ENCODE measurements at places on chromosomes 1 and 21.

DNA sequence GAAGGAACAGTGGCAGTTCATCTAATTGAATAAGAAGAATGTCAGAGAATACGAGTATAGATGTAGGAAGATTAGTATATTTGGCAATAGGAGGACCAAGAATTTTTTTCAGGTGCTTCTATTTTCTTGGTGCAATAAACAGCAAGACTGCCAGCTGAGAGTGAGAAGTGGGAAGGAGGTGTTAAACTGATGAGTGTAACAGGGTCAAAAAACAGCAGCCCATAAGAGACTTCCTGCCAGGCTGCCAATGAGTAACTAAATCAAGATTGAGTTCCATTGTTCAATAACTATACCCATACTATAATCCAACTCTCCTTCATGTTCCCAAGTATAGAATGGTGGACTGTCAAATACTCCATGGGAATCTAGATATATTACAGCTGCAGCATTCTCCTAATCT lies 28.7 kb downstream of the LYST start:
- DNase-seq: no peak

GRCh38 chr1:63787875-63788274 lies 14.1 kb downstream of the ROR1 start:
- no peak for DNase-seq

GRCh38 chr21:44024257-44024656 lies 12.1 kb downstream of the TRAPPC10 start:
- DNase-seq: no peak

- no peak for DNase-seq
Measured at GRCh38 chr1:199646761-199647160, 380.7 kb upstream of the NR5A2 start.

DNA sequence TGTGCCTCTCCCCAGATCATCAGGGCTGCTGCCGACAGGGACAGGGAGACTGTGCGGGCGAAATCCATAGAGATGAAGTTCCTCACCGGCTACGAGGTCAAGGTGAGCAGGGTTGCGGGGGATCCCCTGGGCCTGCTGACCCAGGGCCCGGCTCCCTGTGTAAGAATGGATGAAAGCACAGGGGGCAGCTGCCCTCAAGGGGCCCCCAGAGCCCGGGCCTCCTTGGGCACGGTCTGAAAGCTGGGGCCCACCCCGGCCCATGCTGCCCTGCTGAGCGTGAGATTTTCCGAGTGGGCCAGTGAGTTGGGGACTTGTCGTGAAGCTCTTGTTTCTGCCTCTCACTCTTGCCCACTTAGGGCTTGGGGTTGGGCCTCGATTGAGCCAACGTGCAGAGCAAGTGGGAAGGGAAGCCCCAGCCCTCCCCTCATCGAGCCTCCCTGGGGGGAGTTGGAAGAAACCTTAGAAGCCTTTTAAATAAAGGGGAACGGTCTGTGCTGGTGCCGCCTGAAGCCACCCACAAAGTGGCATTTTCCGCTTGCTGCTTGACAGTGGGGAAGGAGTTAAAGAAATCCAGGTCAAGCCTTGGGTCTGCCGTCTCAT lies 45.2 kb downstream of the COQ8A start:
- DNase-seq: no peak

- no peak for DNase-seq
Measured at GRCh38 chr1:180227861-180228647, 2.0 kb upstream of the LHX4 start.

- no peak for DNase-seq
Measured at GRCh38 chr1:119554183-119554582, 47.2 kb downstream of the HSD3B1 start.

DNA sequence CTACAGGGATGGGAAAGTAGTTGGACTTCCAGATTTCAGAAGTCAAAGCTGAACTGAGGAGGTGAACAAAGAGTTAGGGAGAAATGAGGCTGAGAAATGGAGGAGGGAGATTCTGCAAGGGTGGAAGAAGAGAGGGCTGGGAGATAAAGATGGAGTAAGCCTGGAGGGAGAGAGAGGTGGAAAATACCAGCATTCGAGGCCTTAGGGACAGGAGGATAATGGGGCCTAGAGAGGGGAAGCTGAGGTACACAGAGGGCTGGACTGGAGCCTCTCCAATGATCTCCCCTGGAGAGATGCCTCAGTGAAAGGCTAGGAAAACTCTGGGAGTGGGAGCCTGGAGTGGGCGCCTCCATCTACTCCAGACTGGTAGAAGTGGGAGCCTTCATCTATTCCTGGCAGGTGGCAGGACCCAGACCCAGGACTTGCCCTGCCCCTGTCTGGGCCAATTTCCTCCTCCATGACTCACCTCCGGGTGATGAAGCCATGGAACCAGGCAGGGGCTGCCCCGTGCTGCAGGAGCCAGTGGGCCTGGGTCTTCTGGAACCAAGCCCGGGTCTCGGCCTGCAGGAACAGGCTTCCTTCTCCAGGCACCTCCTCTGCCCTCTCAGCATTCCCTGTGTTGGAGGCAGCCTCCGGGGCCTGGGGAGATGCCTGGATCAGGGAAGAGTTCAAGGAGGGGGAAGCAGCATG lies 1.9 kb downstream of the SH2D2A start:
- no peak for DNase-seq

DNA sequence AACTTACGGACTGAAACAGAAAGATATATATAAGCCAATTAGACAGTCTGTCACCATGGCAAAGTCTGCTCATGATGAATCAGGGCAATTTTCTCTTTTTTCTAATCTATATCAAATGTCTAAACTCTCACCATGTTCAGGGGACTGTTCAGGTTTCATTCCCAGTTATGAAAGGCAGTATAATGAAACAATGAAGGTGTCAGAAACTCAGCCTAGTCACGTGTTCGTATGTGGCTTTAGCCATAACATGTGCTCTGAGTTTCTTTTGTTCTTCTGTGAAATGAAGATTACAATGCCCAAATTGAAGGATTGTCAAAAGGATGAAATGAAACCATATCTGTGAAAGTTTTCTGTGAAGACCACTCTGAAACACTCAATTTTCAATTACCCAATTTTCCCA lies 392.9 kb downstream of the DSCAM start:
- no peak for DNase-seq

- DNase-seq: no peak
Measured at GRCh38 chr1:230717251-230717650, 3.3 kb upstream of the AGT start.

DNA sequence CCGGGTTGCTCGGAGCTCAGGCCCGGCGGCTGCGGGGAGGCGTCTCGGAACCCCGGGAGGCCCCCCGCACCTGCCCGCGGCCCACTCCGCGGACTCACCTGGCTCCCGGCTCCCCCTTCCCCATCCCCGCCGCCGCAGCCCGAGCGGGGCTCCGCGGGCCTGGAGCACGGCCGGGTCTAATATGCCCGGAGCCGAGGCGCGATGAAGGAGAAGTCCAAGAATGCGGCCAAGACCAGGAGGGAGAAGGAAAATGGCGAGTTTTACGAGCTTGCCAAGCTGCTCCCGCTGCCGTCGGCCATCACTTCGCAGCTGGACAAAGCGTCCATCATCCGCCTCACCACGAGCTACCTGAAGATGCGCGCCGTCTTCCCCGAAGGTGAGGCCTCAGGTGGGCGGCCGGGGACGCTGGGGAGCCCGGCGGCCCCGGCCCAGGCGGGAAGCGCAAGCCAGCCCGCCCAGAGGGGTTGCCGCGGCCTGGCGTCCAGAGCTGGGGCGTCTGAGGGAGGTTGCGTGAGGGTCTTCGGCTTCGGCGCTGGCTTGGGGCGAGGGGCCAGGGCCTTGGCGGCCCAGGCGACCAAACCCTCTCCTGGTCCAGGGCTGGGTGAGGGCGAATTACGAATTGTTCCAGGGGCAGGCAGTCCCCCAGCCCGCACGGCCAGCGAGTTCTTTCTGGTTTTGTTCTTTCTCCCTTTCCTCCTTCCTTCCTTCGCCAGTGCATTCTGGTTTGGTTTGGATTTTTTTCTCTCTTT lies 805 bp downstream of the SIM2 start:
- DNase-seq: no peak

DNA sequence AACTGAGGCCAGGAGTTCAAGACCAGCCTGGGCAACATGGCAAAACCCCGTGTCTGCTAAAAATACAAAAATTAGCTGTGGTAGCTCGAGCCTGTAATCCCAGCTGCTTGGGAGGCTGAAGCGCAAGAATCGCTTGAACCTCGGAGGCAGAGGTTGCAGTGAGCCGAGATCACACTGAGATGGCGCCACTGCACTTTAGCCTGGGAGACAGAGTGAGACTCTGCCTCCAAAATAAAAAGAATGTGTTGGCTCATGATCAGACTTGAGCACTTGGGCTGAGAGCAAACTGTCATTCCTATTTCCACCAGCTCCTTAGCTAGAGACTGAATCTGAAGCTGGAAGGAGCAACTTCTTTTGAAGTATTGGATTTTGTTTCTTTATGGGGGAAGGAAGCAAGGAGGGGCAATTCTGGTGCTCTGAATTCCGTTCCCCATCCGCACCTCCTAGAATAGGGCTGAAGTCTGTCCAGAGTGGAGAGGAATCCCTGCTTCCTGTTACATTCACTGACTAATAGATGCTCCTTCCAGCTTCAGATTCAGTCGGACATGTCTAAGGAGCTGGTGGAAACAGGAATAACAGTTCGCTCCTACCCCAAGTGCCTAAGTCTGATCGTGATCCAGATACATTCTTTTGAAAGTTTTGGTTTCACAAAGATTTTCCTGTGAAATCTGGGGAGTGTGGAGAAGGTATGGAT lies 3.8 kb downstream of the ZNF672 start:
- DNase-seq: no peak

- no peak for DNase-seq
Measured at GRCh38 chr1:151939779-151940178, 30.5 kb upstream of the THEM4 start.

DNA sequence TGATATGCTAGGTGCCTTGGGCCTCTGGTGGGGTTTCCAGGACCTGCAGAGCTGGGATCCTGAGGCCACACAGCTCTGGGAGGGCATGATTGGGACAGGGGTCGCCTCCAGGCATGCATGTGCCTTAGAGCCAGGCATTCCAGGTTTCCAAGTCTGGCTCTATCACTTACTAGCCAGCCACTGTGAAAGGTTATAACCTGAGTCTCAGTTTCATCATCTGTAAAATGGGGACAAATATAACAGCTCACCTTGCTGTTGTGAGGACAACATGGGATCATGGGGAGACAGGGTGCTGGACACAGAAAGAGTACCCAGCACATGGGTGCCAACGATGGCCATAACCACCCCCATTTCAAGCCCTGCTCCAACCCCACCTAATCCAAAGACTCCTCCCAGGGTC lies 2.7 kb downstream of the CHI3L1 start:
- no peak for DNase-seq

All from thoracic aorta (tissue), 2 donors.